ENCODE measurements at places on chromosomes 11 and 22. TPM values are rescaled to one million over a fixed set of nuclear protein-coding genes. Genes with fewer than 3 reads are reported as not detected.

The PACSIN3 gene
- total RNA-seq = 23.2 TPM

The TEX12 gene
- not detected for total RNA-seq

The CCDC15 gene
- 2.9 TPM for total RNA-seq

The UCP3 gene
- total RNA-seq = 0.28 TPM

The ARHGAP8 gene
- not detected for total RNA-seq

The SCGB1D2 gene
- not detected for total RNA-seq

The LDLRAD3 gene
- total RNA-seq = 9.7 TPM

The CDCA5 gene
- total RNA-seq = 17.5 TPM

The FOSL1 gene
- 4.9 TPM for total RNA-seq

The ZC3H12C gene
- total RNA-seq = 25.4 TPM

The OR6A2 gene
- total RNA-seq = 0.17 TPM

The MLC1 gene
- total RNA-seq = not detected

The SCARF2 gene
- 12.0 TPM for total RNA-seq

The FGF19 gene
- total RNA-seq = not detected

The OR8G1 gene
- not detected for total RNA-seq

The ACR gene
- total RNA-seq = 0.34 TPM

The C11orf87 gene
- not detected for total RNA-seq

The TMPRSS4 gene
- total RNA-seq = not detected

The ZNF215 gene
- total RNA-seq = 0.70 TPM

The MPZL3 gene
- 7.3 TPM for total RNA-seq

The KCNJ11 gene
- 0.65 TPM for total RNA-seq

The BRMS1 gene
- 65.7 TPM for total RNA-seq

The CCDC34 gene
- 4.1 TPM for total RNA-seq

The SPI1 gene
- not detected for total RNA-seq

The MMP26 gene
- not detected for total RNA-seq

The C11orf97 gene
- total RNA-seq = not detected

The PRR33 gene
- total RNA-seq = not detected

The PDGFD gene
- 34.9 TPM for total RNA-seq

The FGF3 gene
- total RNA-seq = not detected

The KLHL35 gene
- 0.85 TPM for total RNA-seq

The SGSM1 gene
- 7.2 TPM for total RNA-seq

The OR2AT4 gene
- total RNA-seq = not detected

The MYO7A gene
- total RNA-seq = 7.7 TPM

The GGTLC2 gene
- total RNA-seq = not detected

The SLC15A3 gene
- total RNA-seq = 8.7 TPM

The OR51G2 gene
- total RNA-seq = not detected

The MYBPC3 gene
- total RNA-seq = not detected

The EHBP1L1 gene
- total RNA-seq = 15.9 TPM

The MCHR1 gene
- total RNA-seq = not detected

The OR2AG1 gene
- total RNA-seq = not detected

The SLC6A5 gene
- total RNA-seq = not detected

The PLAAT3 gene
- total RNA-seq = 85.3 TPM
